Pancreas (tissue), 10 donors: ENCODE measurements at places on chromosomes 7 and 10. TPM values are rescaled to one million over a fixed set of nuclear protein-coding genes. Genes with fewer than 3 reads are reported as not detected.

The KIAA1217 gene
- total RNA-seq: 23.3 TPM

- no peak for DNase-seq
Measured at GRCh38 chr7:96331233-96331632, 9.3 kb upstream of the SLC25A13 start.

The CYP2C8 gene
- total RNA-seq: 1.6 TPM

GRCh38 chr7:23685731-23686130, 5.7 kb downstream of the FAM221A start:
- no peak for DNase-seq

- no peak for DNase-seq
Measured at GRCh38 chr7:70846208-70846607, 285.7 kb upstream of the GALNT17 start.

GRCh38 chr7:141014125-141014523, 628 bp downstream of the MRPS33 start:
- DNase-seq: no peak

The ITGB8 gene
- total RNA-seq: 16.4 TPM

The HMX3 gene
- total RNA-seq: not detected

The EPDR1 gene
- total RNA-seq: 6.3 TPM

The CAV2 gene
- total RNA-seq: 26.9 TPM

DNA sequence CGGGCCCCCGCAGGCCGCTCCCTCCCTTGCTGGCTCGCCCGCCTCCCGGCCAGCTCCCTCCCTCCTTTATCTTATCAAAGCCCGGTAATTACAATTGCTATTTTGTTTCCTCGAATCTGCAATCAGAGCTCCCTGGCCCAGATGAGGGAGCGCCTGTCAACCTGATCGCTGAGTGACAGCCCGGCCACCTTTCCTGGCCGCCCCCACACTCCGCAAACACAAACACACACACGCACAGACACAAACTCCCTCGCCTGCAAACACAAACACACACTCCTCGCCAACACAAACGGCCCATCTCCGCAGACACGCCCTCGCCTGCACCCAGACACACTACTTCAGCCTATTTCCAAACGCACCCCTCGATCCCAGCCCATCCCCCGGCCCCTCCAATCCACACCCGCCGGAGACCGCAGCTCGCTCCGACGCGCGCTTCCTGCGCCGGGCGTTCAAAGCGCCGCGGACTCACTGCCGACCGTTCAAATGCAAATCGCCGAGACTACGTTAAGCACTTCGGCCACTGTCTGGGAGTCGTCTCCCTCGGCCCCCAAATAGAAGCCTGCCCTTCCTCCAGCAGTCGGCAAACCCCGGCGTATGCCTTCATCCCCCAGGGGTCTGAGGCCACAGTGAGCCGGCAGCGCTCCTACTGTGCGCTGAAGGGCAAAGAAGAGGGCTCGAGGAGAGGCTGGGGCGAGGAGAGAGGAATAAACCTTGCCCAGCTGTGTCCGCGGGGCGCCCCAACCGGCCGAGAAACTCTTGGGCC, 3.0 kb upstream of the FGF8 start:
- DNase-seq: no peak

DNA sequence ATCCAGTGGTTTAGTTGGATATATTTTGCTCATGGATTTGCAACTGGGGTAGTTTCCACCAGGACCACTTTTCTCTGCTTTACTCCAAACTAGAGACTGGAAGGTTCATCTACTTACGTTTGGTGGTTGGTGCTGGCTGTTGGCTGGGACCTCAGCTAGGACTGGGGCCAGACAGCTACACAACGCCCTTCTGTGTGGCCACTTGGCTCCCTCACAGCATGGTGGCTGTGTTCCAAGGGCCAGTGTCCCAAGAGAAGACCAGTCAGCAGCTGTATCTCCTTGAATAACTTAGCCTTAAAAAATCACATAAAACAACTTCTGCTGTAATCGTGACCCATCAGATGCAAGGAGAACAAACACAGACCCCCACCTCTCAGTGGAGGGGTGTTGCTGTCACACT, 4.2 kb upstream of the KCNH2 start:
- DNase-seq: peak; percentile 18

DNA sequence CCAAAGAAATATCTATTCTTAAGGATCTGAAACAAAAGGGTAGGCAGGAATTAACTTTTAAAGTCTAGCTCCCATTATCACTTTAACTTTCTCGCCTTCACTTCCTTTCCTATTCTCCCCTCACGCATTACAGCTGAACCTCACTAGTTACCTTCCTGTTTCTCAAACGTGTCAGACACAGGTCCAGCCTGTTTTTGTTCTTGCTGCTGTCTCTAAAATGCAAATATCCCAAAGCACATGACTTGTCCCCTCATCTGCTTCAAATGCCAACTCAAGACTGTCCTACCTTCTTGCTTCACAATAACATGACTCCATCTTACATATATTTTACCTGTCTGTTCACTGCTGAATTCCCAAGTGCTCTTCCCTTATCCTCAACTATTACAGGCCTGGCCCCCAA, 17.6 kb downstream of the ZDHHC6 start:
- DNase-seq: no peak

The ZNF92 gene
- total RNA-seq: 5.5 TPM

GRCh38 chr7:47520406-47520805, 61.5 kb downstream of the TNS3 start:
- DNase-seq: no peak

GRCh38 chr10:81873932-81874816, 820 bp upstream of the NRG3 start:
- peak; percentile 89 for DNase-seq

The JCAD gene
- 24.7 TPM for total RNA-seq

The STRIP2 gene
- 0.29 TPM for total RNA-seq

DNA sequence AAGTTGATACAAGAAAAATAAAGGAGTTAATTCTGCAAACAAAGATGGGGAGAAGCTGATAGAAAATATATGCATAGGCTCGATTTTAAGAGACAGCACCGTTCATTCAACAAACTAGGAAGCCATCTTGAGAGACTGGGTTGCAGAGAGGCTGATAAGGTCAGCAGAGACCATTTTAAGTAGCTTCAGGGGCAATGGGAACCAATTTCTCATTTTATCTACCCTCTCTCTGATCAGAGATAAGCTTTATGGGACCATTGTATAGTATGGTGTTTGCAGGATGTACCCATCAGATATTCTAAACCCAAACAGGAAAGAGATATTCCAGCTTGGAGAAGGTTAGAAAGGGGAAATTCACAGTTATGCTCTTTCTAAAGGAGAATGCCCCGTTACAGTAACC, 499.5 kb downstream of the SORCS3 start:
- DNase-seq: no peak

DNA sequence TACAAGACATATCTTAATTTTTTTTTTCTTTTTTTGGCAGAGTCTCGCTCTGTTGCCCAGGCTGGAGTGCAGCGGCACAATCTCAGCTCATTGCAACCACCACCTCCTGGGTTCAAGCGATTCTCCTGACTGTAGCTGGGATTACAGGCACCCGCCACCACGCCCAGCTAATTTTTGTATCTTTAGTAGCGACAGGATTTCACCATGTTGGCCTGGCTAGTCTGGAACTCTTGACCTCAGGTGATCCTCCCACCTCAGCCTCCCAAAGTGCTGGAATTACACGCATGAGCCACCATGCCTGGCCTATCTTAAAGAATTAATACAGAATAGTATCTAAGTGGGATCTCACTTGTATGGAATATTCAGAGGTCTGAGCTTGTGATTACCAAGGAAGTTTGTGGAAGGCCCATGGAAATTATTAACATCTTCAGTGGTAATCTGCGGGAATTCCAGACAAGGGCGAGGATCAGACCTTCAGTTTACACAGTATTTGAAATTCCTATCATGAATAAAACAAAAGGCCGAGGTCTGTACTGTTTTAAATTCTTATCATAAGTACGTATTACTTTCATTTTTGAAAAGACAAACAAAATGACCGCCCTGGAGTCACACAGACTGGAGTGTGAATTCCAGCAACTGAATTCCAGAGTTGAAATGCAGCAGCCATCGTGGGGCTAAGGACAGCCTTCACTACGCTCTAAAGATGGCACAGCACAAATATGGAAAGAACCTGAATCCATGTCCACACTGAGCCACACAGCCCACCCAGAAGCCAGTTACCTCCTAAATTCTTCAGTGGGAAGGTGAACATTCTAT, 16.7 kb downstream of the GPRIN2 start:
- peak; percentile 54 for DNase-seq

GRCh38 chr10:36349445-36350078, 707.5 kb upstream of the FZD8 start:
- no peak for DNase-seq

DNA sequence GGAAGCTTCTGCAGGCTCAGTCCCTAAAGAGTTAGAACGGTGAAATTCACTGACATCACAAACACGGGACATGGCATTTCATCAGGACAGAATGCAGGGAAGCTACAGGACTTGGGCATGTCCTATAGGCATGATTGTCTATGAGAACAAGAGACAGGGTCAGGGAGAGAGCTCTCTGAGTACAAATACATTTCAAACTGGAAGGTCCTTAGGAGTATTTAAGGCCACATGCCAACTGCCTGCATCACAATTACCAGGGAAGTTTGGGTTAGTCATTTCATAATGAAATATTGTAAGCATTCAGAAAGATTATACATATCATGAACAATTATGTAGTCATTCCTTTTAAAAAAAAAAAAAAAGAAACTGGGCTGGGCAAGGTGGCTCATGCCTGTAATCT, 71.3 kb downstream of the CREB3L2 start:
- DNase-seq: no peak

- DNase-seq: no peak
Measured at GRCh38 chr10:59578741-59579140, 130.9 kb downstream of the SLC16A9 start.

DNA sequence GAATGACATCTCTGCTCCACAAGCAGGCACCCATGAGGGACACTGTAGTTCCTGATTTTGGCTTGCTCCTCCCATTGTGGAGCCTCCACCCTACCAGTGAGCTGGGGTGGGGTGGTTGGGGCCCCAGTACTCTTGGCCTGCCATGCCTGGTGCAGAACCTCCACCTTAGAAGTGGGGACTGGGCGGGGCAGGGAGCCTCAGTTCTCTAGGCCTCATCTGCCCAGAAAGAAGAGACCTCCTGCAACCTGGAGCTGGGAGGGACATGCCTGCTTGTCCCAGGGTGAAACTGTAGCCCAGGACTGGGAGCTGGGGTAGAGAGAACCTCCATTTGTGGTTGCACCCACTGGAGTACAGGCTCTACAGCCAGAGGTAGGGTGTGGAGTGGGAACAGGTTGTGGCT, 14.4 kb downstream of the RAMP3 start:
- DNase-seq: no peak

The DENND2A gene
- total RNA-seq: 2.2 TPM

The GJC3 gene
- 6.6 TPM for total RNA-seq

The SPDYE6 gene
- total RNA-seq: not detected

DNA sequence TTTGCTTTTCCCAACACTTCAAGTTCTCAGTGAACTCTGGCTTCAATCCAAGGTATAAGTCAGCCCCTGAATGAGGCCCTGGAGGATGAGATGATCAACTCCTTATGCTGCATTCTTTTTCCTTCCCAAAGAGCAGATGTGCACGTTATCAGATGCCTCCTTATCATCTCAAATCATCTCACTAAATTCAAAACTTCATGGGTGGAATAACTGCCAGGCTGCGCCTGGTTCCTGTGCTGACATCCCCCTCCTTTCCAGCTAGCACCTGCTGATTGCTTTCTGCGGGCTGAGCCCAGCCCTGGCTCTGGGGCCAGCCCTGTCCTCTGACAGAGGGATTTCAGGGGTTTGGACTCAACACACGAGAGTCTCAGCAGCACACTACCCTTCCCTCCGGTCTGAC, 44.9 kb downstream of the TLL2 start:
- DNase-seq: no peak
